ENCODE measurements at places on chromosomes 16 and 17.

GRCh38 chr16:85245307-85246172, 133.3 kb upstream of the CIBAR2 start:
- peak; percentile 70 for DNase-seq

- DNase-seq, result no peak
Observed at GRCh38 chr16:71357681-71358080, 842 bp upstream of the CALB2 start.

GRCh38 chr16:63563819-63564505, 1527.7 kb upstream of the CDH8 start:
- DNase-seq, result no peak

DNA sequence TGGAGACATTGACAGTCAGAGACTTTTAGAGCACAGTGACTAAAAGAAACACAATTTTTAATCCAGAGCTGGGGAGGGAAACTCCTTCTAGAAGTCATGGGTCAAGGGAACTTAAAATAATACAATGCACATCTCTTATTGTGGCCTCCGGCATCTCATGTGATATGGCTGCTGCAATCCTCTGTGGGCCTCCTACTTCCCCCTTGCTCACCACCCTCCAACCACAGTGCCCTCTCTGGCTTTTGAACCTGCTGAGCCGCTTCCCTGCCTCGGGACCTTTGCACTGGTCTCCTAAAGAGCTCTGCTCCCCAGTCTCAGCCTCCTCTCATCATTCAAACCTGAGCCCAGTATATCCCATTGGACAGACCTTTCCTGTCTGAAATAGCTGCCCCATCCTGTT, 47.6 kb downstream of the HS3ST2 start:
- DNase-seq, result no peak

GRCh38 chr16:51244887-51245657, 94.0 kb upstream of the SALL1 start:
- no peak for DNase-seq

- no peak for DNase-seq
Observed at GRCh38 chr17:39115135-39115534, 36.3 kb downstream of the PLXDC1 start.

GRCh38 chr16:30409125-30410060, 2.0 kb downstream of the ZNF771 start:
- DNase-seq, result peak; percentile 98

DNA sequence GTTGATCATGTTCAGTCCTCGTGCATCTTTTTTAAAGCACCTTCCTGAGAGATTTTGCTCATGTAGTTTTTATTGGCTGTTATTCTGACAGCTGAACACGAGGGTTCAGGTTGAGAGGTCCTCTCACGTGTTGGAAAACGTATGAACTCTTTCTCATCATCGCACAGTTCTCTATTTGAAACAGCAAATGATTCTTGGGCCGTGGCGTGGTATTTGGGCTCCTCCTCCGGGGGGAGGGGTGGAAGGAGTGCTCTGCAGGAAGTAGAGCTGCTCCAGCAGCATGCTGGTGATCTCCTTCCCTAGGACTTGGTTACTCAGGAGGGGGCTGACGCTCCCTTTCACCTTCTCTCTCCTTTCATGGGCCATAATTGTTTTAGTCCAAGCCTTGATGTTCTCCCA, 70.4 kb downstream of the KSR1 start:
- no peak for DNase-seq

DNA sequence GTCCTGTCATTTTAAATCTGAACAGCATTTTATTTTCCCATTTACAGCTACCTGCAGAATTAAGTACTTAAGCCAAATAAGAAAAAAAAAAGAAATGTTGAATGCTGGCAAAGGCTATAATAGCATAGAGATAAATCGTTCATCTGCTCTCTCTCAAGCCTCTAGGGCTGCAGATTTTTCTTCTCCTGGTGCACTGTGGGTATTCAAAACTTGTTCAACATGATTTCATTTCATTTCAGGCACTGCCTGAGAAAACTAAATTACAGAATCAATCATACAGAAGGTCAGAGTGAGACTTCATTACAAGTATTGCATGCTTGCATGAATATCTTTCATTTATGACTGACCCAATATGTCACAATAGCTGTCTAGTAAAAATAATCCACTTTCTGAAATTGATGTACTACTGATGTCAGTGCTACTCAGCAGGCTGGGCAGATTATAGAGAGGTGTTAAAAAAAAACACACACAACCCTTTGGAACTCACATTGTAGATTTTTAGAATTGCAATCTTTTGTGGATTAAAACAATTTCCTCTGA, 86.2 kb downstream of the TOX3 start:
- DNase-seq, result no peak

GRCh38 chr17:42893359-42893758, 7.2 kb upstream of the G6PC1 start:
- DNase-seq, result no peak

- peak; percentile 51 for DNase-seq
Observed at GRCh38 chr17:9003355-9004131, 17.8 kb upstream of the NTN1 start.

DNA sequence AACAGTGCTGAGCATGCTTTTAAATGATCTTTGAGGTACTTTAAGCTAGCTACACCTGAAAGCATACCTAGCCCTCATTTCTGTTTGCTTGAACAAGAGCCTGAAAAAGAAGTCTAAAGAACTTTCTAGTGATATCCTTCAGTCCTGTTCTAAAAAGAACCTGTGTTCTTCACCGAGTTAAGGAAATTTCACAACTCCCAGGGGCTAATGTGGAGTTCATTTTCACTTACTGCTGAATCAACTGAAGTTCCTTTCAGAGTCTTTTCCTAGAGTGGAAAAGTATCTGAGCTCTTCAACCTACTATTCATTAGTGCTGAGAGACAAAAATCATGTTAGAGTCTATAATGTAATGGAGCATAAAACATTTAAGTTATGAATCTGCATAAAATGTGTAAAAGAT, 66.9 kb downstream of the CHD9 start:
- no peak for DNase-seq

DNA sequence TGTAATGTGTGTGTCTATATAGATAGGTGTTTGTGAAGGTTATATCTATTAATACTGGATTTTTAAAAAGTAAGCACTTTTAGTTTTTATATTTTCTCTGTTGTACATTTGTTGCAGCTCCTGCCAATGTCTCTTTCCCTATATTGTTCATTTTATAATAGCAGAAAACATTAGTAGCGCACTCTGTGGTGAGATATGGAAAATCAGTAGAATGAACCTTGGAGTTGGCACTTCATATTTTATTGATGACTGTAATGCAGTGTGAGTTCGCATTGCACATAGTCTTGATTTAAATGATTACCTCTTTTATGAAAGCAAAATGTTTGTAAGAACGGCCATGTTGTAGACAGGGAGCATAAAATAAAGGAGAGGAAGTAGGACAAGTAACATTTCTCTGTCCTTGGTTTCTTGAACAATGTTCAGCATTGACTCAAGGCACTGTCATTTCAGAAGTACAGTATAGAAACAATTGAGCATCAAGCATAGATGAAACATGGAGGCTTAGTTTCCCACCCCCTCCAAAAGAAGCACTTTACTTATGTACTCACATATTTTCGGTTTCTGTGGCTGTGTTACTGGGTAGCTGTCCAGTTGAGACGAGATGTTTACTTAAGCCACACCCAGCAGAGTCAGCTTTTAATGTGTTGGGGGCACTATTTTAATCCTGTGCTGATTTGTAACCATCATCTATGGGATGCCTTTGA, 74.0 kb downstream of the TANC2 start:
- DNase-seq, result no peak

- DNase-seq, result no peak
Observed at GRCh38 chr16:72298961-72299360, 127.0 kb upstream of the PMFBP1 start.

DNA sequence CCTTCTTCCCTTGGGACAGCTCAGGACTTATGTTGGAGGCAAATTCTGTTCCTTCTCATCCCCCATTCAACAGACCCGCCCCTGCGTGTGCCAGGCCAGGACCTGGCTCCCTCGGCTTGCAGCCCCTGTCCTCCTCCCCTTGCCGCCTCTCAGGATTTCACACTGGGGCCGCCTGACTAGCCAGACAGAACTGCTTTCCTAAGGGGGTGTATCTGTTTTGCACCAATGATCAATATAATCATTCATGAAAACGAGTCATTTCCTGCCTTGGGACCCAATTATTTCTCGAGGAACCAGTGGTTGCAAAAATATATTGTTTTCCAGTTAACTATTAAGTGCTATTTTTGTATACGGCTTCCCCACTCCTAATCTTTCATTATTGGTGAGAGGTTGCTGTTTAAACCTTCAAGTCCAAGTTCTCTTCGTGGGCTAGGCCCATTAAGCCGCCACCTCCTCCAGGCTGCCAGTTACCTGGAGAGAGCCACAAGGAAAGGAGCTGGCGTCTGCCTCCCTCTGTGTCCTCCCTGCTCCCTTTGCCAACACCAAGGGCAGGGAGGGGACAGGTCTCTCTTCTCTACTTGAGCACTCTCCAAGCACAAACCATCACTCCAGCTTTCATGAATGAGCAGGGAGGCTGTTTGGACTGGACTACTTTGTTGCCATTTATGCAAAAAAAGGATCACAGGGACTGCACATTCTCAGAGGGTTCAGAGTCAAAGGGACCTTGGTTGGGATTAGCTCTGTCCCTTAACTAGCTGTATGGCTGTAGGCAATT, 8.9 kb downstream of the DCAKD start:
- DNase-seq, result no peak

DNA sequence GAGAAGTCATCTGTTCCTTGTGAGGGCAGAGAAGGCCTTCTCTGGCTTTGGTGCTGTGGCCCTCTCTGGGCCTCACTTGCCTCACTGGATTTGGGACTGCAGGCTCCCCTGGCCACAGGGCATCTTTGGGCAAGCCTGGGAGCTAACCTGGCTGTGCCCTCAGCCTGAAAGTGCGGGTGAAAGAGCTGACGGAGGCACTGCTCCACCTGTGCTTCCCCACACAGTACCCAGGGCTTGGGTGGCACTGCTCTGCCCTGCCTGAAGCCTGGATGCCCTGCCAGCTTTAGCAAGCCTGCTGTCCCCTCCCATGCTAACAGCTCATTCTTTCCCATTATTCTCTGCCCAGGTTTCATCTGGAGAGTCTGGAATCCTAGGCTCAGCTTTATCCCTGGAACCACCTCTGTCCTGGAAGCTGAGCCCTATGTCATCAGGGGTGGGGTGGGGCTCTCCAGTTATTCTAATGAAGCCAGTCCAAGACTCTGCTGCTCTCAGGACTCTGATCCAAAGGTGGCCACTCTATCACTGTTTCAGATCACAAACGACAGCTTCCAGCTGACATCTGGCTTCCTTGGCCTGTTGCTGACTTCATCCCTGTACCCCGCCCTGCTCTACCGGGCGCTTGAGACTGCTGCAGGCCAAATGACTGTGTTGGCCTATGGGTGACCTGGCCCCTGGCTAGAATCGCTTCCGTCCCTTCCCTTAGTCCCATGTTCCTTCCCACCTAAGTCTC, 29.3 kb downstream of the HIC1 start:
- no peak for DNase-seq

GRCh38 chr17:29347831-29348629, 42.1 kb upstream of the TAOK1 start:
- no peak for DNase-seq

DNA sequence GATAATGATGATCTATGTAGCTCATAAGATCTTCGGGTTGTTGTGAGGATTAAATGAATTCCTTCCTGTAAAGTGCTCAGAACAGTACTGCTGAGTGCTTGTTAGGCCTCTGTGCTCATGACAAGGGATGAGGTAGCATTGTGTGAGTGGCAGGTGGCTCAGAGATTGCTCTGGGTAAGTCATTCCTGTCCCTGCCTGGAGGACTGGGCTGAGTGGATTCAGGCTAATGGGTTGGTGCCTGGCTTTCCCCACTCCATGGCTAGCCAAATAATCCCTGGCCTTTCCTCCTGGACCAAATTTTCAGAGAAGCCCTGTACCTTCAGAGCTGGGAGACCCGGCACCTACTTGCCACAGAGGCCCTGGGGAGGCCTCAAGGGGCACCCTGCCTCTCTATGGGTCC, 1.3 kb upstream of the CCDC92B start:
- DNase-seq, result no peak

GRCh38 chr16:27430923-27431484, 29.0 kb downstream of the IL21R start:
- DNase-seq, result peak; percentile 54

- DNase-seq, result no peak
Observed at GRCh38 chr17:67569873-67570272, 147.9 kb upstream of the NOL11 start.

DNA sequence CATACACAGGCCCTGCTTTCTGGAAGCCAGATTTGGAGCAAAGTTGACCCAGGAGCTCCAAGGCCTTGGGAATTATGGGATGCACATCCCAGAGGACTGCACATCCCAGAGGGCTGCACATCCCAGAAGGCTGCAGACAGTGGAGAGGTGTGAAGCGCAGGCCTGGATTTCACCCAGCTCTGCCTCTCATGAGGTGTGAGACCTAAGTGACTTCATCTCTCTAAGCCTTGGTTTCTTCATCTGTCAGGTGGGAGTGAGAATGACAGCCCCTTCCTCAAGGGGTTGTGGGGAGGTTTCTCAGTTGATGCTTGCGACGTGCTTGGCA, 102.3 kb downstream of the GSG1L start:
- DNase-seq, result no peak

DNA sequence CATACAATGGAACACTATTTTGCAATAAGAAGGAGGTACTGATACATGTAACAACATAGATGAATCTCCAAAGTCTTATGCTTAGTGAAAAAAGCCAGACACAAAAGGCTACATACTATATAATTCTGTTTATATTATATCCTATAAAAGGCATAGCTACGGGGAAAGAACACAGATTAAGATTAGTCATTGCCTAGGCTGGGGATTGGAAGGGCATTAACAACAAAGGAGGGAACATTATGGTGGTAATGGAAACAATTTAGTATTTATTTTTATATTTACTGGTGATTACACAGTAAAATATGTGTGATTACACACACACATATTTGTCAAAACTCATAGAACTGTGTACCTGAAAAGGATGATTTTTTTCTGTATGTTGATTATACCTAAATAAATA, 278.1 kb downstream of the ZFHX3 start:
- no peak for DNase-seq
